Neural progenitor cell (in vitro differentiated cells): ENCODE measurements at places on chromosomes 12 and 14.

- DNase-seq, result peak; percentile 45
Measured at GRCh38 chr14:91830777-91831176, 36.6 kb downstream of the TC2N start.

GRCh38 chr14:70332015-70332414, 27.5 kb downstream of the COX16 start:
- DNase-seq, result no peak

GRCh38 chr14:56027916-56028712, 90.1 kb upstream of the PELI2 start:
- DNase-seq, result no peak

- no peak for DNase-seq
Measured at GRCh38 chr14:70416338-70416724, 559 bp downstream of the SYNJ2BP start.

GRCh38 chr12:2697057-2697800, 97.5 kb upstream of the FKBP4 start:
- no peak for DNase-seq

DNA sequence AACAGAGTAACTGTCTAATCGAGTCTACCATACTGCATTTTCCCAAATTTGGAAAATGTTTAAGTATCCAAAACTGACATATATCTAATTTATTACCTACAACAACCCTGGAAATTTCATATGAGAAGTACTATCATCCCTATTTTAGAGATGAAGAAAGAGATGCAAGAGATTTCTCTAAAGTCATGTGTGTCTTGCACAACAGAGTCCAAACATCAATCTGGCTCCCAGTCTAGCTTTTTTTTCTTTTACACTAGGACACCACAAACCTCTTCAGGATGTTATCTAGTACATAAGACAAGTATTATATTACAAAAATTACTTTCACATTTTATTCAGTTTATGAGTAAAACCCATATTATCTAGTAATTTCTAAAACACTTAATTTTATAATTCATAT, 39.1 kb downstream of the CAPS2 start:
- DNase-seq, result no peak

GRCh38 chr14:85186082-85186481, 343.9 kb upstream of the FLRT2 start:
- DNase-seq, result no peak

DNA sequence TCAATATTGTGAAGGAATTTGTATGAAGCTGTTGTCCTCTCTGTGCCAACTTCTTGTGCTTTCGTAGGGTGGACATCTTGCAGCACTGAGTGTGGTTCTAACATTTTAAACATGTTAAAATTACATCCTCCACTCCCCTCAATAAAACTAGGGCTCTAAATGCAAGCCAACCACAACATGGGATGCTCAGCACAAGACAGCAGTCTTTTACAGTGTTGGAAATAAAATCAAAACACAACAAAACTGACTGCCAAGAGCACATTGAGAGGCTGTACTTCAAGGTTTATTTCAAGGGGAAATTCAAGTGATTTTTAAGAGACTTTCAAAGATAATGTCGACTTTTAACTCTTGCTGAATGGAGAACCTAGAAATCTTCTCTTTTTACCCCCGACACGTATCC, 396.9 kb downstream of the TMTC2 start:
- DNase-seq, result no peak

- DNase-seq, result no peak
Measured at GRCh38 chr14:68216079-68216478, 396.5 kb downstream of the RAD51B start.

- no peak for DNase-seq
Measured at GRCh38 chr12:113403435-113404415, at the start of gene SDS. Gene SDS, minus strand, starts transcription at chr12:113403887. Its CDS starts 4,179 bp downstream, at chr12:113399708.

- peak; percentile 43 for DNase-seq
Measured at GRCh38 chr14:102929241-102930137, 7.0 kb downstream of the AMN start.

GRCh38 chr12:57869298-57869926, 22.9 kb upstream of the CTDSP2 start:
- DNase-seq, result no peak

GRCh38 chr12:24952389-24952788, 3.5 kb upstream of the BCAT1 start:
- DNase-seq, result no peak
